ENCODE measurements at places on chromosomes 16 and 17. TPM values are rescaled to one million over a fixed set of nuclear protein-coding genes. Genes with fewer than 3 reads are reported as not detected.

SNAI3 gene
- total RNA-seq, result 0.37 TPM

TBC1D3L gene
- 13.9 TPM for total RNA-seq

DNA sequence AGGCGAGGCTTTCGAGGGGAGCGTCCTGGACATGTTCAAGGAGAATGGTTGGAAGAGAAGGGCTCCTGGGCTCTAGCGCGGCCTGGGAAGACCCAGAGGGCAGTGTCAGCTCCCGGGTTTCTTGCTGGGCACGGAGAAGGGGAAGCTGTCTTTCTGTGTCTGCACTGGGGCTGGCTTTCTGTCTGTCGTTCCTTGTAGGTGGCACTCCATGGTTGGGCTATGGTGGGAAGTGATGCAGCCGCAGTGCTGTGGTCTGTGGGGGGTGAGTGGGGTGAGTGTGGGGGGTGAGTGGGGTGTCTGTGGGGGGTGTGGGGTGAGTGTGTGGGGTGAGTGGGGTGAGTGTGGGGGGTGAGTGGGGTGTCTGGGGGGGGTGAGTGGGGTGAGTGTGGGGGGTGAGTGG is 13.7 kb downstream of the RNF213 start:
- no peak for DNase-seq

CA7 gene
- not detected for total RNA-seq

DNA sequence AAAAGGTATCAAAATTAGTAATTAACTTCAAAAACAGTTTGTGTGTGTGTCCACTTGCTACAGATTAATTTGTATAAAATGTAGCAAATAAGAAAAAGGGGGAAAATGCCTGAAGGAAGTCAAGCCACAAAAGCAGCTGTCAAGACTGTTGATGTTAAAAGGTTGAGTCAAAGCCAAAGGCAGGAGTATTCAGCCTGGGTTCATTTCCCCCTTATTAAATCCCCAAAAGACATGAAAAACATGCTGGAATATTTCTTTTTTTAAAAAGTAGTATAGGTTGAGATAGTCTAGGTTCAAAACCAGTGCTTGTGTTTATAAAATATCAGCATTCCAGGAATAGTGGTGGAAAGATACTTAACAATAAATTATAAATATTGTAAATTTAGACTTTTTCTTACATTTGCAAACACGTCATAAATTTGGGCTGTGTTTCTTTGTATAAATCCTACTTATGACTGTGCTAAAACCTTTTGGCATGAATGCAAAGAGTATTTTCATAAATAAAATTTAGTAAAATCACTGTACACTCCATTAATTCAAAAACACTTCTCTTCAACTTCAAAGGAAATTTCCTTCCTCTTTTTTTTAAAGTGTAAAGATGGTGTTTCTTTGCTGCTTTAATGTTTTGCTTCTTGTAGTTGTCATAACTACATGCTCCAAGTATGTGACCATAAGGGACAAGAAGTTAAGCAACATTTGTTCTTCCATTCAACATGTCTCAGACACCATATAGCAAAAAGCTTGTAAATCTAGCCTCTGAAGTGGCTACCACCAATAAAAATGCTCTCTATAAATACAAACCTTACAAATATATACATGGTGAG is 72.0 kb downstream of the SKAP1 start:
- no peak for DNase-seq
